ENCODE measurements at places on chromosomes 6 and 20.

GRCh38 chr6:117512987-117513573 is 30.6 kb downstream of the DCBLD1 start:
- no peak for DNase-seq

GRCh38 chr6:138187156-138187555 is 25.4 kb downstream of the ARFGEF3 start:
- DNase-seq = no peak

- DNase-seq = no peak
These were observed 36.8 kb downstream of the GNAS start for GRCh38 chr20:58889334-58889760.

- DNase-seq = no peak
These were observed 597.0 kb downstream of the EYS start for GRCh38 chr6:65110031-65110430.

- no peak for DNase-seq
These were observed 138.7 kb upstream of the THEMIS start for GRCh38 chr6:128039543-128039942.

DNA sequence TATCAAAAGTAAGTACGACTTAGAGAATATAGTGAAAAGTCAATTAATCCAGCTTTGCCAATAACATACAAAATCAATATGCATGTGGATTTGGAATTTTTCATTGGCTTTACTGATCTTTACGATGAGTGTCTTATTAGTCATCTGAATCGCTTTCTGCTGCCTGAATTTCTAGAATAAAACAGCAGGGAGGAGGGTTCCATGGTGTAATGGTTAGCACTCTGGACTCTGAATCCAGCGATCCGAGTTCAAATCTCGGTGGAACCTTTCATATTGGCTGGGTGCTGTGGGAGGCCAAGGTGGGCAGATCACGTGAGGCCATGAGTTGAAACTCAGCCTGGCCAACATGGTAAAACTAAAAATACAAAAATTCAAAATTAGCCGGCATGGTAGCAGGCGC is 448.8 kb downstream of the RNF144B start:
- no peak for DNase-seq

DNA sequence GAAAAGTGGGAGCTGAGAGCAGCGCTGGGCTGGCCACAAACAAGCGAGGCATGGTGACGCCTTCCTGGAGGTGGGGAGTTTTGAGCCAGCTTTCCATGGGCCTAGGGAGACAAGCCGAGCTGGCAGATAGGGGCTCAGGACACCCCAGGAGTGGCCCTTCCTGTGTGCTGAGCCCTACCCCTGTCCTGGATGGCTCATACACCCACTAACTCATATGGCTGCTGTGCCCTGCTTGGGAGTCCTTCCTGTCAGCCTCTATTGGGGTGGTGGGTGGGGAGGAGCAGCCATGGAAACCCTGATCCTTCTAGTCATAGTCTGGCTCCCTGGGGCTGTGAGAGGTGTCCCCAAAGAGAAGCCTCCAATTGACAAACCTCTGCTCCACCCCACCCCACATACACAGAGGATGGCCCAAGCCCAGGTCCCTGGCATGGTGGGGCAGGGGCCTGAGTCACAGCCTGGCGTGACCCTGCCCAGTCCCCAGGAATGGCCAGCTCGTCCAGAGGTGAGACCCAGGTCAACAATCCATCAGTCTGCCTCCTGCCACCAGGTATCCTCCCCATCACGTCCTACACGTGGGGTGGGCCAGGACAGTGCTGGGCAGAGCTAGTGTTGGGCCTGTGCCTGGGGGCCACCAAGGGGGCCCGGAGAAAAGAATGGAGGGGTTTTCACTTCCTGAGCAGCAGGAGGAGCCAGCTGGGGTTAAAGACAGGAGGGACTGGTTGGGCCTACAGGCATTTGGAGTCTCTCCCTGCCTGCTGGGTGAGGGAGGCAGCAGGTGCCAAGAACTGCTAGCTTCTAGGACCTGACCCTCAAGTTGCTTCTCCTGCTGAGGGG is 52.2 kb downstream of the MRPL14 start:
- DNase-seq = no peak

DNA sequence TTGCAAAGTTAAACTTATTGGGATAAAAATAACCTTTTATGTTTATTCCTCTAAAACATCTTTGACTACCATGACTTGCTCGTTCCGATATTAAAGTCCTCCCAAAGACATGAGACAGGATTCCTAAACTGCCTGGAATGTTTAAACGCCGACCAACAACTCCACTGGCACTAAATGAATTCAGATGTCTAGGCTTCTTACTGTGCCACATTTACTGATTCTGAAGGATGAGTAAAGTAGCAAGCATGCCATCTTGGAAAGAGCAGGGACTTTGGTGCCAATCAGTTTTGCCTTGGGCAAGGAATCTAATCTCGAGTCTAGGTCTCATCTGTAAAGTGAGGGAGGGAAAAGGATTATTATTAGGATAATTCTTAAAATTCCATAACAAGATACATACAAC is 25.3 kb downstream of the MBOAT1 start:
- no peak for DNase-seq

- no peak for DNase-seq
These were observed 5.9 kb downstream of the PCED1A start for GRCh38 chr20:2834401-2835110.

DNA sequence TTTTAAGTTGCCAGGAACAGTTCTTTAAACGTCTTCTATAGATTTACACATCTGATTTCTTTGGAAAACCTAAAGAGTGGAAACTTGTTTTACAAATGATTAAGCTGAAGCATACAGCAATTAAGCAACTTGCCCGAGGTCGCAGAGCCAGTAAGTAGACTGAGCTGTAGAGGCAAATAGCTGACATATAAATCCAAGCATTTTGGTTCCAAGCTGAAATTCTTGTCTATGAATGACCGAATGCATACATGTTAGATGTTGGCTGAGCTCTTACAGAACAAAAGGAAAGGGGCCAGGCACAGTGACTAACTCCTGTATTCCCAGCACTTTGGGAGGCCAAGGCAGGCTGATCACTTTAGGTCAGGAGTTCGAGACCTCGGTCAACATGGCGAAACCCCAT is 101.8 kb upstream of the SGK1 start:
- DNase-seq = no peak

GRCh38 chr6:33722103-33722623 is 10.7 kb upstream of the UQCC2 start:
- no peak for DNase-seq

DNA sequence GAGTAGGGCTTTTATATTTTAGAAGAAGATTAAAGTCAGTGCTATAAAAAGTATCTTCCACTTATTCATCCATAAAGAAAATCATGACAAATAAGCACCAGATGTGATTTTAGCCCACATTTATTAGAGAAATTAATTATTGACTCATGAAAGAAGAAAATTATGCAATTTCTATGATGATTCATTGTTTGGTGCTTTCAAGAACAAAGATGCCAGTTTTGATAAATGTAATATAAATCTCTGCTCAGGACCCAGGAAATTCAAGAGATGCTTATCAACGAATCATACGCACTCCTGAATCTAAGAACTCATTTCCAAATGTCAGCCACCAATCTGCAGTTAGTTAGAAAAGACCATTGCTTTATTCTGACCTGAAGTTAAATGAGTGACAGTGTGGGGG is 211.4 kb downstream of the ARHGAP18 start:
- DNase-seq = no peak

DNA sequence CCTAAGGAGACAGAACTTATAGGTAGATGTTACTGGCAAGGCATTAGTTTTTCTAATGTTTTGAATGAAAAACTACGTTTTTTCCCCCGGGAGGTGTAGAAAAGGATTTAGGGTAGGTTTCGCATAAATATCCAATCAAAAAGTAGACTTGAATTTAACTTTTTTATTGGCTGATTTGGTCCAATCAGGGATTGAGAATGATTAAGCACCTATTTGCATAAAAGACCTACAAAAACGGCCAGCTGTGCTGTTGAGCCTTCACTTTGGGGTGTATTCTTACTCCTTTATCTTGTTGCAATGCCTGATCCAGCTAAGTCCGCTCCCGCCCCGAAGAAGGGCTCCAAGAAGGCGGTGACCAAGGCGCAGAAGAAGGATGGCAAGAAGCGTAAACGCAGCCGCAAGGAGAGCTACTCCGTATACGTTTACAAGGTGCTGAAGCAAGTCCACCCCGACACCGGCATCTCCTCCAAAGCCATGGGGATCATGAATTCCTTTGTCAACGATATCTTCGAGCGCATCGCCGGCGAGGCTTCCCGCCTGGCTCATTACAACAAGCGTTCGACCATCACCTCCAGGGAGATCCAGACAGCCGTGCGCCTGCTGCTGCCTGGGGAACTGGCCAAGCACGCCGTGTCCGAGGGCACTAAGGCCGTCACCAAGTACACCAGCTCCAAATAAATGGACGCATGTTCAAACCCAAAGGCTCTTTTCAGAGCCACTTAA is 113.5 kb upstream of the BTN3A2 start:
- peak; percentile 98 for DNase-seq

- DNase-seq = peak; percentile 73
These were observed 31.8 kb downstream of the SAYSD1 start for GRCh38 chr6:39083231-39083634.

GRCh38 chr20:53713328-53714056 is 119.9 kb upstream of the ZNF217 start:
- no peak for DNase-seq

DNA sequence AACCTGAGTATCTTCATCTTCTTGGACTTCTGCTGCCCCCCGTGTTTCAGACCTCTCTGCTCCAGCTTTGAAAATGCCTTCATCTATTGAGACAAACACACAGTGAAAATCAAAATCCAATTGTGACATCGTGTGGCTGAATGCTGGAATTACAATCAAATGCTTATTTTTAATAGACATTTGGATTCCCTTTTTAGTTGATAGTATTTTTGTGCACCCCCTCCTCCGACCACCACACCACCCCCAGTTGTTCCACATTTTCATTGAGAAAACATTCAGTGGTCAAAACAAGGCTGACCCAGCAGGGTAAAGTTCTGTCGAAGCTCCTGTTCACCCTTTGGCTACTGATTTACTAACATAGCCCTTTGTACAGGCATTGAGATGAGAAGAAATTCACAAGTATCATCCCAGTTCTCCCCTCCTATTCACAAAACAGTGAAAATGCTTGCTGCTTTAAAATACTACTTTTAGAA is 79.0 kb downstream of the NRSN1 start:
- DNase-seq = peak; percentile 79

DNA sequence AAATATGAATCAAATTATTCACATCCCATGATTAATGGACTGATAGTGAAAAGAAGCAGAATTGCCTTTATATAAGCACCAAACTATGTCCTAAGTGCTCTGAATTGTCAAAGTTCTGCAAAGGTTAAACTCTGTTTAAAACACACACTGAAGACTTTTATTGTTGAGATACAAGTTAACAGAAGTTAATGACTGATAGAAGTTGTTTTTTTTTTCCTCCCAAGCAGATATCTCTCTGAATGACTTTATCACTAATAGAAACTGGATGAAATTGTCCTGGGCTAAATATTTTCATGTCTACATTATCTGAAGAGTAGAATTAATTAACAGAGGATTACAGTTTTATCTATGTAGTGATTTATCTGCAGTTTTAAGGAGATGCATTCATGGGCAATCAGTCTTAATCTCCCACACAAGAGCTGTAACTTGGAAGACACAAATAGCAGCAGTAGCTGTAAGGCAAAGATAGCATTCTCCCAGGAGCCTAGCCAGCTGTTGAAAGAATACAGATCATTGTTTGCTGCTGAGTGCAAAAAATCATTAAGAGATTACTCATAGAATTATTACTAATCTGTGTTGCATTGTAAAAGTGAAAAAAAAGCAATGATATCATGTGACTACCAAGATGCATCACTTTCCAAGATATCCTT is 49.9 kb downstream of the BMP5 start:
- no peak for DNase-seq

GRCh38 chr6:13260831-13261230 is 67.5 kb downstream of the TBC1D7 start:
- DNase-seq = no peak

DNA sequence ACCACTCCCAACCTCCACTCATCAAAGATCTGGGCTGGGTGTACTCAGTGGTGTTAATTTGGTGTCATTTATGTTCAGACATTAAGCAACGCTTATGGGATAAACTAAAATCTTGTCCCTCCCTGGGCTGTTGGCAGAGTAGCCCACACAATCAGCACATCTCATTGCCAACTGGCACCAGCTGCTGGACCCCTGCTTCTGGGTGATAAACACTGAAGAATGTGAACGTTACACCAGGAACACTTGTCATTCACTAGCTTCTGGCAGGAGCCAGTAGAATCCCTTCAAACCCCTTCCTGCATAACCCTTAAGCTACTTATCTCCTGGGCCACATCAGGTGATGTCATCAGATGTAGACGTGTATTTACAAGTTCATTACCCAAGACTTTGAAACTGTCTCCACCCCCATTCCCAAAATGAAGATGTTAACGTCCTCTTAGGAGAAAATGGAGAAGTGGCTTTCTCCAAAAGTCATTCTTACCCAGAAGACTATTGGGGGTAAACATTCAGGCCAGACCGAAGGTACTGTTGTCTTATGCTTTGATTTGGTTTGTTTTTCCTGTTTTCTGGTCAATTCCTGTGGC is 107.8 kb upstream of the CD93 start:
- DNase-seq = no peak

DNA sequence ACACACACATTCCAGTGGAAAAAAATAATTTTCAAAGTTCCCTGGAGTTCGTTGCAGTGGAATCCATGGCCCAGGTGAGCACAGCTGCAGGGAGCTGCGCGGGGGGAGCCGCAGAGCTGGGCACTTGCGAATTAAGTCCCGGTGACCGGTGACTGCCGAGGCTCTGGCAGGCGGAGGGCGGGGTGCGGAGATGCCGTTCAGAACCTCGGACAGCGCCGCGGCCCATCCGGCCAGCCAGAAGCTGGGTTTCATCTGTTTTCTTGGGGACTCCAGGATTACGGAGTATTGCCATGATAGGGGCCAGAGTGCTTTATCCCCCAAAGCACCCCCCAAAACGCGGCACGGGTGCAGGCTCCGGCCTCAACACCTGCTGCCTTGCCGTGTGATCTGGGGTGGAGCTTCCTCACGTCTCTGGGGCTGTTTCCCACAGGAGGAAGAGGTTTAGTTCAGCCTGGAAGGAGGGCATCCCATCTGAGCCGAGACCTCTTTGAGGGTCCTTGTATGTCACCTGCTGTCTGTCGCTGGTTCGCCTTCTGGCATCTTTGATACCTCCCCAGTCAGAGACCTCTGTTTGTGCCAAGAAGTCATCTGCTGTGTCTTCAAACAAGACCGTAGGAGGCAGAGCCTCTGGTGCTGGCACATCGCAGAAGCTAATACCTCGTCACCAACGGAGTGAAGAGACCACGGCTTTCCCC is 99.4 kb downstream of the YTHDF1 start:
- DNase-seq = no peak

- peak; percentile 96 for DNase-seq
These were observed 960 bp downstream of the ATP9A start for GRCh38 chr20:51766994-51767866.

Measured in NCI-H1105 treated with DMSO at 0.1 percent for 48 hours (cell line).